ENCODE measurements at places on chromosomes 7 and 10.

DNA sequence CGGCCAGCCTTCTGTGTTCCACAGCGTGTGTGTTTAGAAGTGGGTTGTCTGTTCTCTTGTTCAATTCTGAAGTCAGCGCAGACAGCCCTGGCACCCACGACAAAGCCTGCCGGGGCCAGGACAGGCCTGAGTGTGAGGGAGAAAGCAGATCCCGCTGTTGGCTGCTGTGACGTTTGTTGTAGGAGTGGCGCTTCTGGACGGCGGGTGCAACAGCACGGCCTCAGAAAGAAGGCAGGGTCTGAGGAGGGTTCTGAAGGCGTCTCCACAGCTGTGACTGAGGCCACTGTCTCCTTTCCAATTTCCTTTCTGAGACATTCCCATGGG, 76.2 kb downstream of the VIPR2 start:
- no peak for DNase-seq

DNA sequence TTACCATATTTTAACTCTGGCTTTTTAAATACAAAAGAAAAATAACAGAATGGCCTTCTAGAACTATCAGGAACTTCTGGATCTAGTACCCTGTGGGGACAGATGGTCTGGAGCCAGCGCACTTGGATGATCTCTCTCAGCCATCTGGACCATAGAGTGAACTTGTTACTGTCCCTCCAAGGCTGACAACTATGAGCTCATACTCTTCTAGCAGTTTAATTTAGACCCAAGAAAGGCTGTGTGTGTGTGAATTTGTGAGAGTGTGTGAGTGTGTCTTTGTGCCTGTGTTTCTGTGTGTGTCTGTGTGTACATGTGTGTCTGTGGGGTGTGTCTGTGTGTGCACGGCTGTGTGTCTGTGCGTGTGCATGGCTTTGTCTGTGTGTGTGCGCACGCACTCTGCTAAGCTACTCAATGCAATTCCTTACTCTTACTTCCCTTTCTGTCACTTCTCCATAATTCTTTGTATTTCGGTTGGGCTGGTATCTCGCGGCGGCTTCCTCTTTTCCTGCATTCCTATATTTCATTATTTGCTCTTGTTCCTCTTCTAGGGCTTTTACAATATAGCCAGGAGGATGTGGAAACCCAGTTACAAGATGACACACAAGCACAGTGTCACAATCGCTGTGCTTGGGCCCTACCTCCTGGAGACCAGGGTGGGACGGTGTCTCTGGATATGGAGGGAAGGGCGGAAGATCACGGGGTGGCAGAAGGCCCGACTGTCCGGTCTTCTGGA, 51.9 kb downstream of the IKZF1 start:
- no peak for DNase-seq

DNA sequence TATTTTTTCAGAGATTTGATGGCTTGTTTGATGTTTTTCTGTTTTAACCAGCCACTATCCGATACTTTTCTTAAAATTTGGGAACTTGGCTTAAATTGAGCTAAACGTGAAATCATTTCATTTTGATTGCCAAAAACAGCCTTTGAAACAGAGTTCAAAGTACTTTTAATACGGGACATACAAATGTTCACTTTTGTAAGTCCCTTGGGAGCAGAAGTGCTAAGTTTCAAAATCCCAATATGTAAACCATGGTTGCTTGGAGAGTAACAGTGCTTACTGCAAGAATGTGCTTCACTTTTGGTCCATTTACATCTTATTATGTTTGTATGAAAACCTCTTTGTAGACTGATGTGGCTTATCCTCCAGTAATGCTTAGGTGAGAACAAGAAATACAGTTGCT, 10.9 kb downstream of the PNPLA8 start:
- no peak for DNase-seq

DNA sequence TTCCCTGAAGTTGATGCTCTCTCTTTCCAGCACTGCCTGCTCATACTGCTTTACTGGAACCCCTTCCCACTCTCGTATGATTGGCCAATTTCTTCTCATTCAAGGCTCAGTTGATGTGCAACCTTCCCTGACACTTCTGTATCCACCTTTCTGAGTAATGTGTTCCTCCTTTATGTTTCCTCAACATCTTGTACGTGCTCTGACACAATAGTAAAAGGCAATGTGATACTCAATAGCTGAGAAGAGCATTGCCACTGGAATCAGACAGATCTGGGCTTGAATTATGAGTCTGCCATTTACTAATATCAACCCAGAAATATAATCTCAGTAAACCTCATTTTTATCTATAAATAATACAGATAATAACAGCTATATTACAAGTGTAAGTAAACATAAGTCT, 34.7 kb downstream of the ARL4A start:
- no peak for DNase-seq

DNA sequence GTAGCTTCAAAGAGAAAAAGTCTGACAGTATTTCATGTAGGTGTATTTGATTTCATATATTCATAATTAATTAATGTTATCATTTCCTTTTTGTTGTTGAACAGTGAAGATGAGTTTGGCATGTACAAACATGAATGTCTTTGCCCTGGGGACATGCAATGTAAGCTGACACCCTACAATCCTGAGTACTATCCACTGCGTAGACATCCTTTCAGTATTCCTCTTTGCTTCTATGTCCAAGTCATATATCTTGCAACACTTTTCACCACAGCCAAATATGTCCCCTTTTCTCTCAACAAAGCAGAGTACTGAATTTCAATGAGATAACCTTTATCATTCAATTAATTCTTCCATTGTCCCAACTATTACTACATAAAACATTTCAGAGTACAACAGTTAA, 93.6 kb downstream of the GPR37 start:
- DNase-seq, result no peak

- no peak for DNase-seq
These were observed 18.2 kb downstream of the DNAJC12 start for GRCh38 chr10:67819768-67820204.

GRCh38 chr7:111308691-111309090, 217.8 kb downstream of the LRRN3 start:
- no peak for DNase-seq

DNA sequence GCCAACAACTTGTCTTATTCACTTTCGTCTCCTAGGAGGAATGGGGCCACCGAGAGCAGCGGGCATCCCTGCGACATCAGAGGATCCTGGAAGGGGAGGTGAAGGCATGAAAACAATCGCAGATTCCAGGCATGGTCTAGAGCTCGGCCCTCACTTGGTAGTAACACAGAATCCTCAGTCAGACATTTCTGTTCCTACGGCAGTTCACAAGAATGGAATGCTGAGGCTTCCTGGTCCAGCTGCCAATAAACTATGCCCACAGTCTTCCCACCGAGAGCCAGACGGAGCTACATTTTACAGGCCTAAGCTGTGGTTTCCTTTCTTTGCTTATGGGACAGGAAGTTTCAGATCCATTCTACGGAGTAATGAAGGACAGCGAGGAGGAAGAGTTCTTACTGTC, 75.8 kb downstream of the OR13A1 start:
- no peak for DNase-seq

- no peak for DNase-seq
These were observed 121.6 kb upstream of the TBX20 start for GRCh38 chr7:35375516-35375915.

DNA sequence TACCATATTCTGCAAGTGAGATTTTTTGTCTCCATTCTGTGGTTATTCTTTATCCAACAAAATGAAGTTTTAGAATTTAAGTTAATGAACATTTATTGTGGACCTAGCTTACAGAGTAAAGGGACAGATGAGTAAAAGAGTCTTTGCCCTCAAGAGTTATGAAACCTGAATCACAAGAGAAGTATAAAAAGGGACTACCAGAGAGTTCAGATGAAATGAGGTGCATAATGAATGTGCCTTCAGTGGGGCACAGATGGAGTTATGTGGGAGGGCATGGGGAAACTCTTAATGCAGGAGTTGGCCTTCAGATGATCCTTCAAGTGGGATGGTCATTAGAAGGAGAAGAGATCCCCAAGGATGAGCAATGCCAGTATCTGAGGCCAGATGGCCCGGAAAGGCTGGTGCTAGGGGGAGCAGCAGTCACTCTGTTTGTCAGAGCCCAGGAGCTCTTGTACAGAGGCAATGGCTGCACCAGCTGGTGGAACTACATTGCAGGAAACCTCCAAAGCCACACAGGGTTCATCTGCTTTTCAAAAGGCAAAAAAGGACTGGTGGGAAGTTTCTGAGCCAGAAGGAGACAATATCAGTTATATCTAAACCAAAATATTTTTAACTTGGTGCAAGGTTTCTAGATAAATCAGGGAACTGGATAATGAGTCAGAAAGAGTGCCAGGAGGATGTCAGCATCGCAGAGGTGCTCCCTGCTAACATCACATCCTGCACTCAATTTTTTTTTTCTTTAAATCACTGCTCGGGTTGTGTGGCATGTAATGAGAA, 162.0 kb downstream of the KLF6 start:
- no peak for DNase-seq

- peak; percentile 43 for DNase-seq
These were observed 13.1 kb upstream of the ARPC1A start for GRCh38 chr7:99312316-99313203.

DNA sequence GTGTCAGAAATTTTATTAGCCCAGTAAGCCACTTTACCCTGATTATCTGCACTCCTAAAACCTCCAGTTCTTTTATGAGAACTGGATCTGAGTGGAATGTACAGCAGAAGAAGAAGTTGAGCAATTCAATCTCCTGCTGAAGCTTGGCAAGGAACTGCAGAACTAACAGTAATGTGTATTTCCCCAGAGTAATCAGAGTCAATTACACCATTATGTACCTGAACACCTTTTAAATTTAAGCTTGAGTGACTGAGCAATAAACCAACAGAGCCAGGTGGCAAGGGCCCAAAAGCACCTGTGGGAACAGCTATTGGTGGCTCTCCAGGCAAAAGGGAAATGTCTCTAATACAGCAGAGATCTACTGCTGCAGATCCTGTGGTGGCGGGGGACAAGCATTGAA, 40.1 kb upstream of the AKR1C2 start:
- peak; percentile 24 for DNase-seq

- no peak for DNase-seq
These were observed 56.2 kb upstream of the OPN4 start for GRCh38 chr10:86598151-86598550.

DNA sequence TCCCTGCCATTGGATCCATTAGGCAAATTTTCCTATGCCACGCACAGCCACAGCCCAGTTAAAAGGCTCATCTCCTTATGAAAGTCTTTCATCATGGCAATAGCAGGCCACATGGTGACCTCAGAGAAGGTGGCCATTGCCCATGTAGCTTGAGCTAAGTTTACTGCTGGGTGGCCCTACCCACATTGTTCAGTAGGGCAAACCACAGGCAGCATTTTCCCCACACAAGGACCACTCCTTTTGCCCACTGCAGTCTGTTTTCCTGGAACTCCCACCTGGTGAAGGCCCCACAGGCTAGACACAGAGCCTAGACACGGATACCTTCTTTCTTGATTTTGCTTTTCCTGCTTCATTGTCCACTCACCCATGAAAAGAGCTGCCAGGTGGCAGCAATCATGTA, 101.5 kb upstream of the NPVF start:
- DNase-seq, result no peak

- DNase-seq, result peak; percentile 34
These were observed 39.9 kb downstream of the TOMM7 start for GRCh38 chr7:22782616-22783232.

- DNase-seq, result no peak
These were observed 194.9 kb downstream of the REEP3 start for GRCh38 chr10:63716016-63716580.

DNA sequence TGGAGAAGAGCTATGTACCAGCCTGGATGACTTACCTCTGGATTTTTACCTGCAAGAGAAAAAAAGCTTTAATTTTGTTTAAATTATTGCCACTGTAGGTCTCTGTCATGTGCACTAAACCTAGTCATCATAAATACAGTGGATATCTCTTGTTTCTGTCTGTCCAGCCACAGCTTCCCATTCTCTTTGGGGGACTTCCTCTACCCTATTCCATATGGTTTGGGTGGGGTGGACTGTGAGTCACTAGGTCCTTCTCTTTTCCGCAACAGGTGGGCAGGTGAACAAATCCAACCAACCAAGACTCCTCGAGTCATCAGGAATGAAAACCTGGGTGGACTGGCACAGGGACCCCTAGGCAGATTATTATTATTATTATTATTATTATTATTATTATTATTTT, 87.3 kb upstream of the CYTH3 start:
- no peak for DNase-seq

- no peak for DNase-seq
These were observed 17.7 kb upstream of the SEPHS1 start for GRCh38 chr10:13365831-13366230.

DNA sequence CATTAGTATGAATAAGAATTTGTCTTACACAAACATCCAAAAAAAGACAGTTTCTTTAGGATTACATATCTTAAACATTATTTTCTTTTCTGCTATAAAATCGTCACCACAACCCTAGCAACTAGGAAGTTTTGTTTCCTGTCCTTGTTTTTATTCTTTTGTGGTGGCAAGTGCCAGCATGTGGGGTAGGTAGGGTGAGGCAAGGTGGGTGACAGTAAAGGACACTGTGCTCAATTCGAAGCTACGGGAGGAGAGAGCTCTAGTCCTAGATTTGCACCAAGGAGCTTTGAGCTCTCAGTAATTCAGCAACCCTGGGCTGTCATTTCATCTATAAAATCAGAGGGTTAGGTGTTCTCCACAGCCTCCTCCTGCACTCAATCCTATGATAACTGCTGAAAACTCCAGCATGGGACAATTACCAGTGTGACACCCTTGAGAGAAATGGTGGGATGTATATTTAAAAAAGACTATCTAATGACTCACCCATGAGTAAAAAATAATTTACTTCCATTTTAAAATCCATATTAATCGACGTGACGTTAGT, 187.1 kb downstream of the FAM107B start:
- no peak for DNase-seq

DNA sequence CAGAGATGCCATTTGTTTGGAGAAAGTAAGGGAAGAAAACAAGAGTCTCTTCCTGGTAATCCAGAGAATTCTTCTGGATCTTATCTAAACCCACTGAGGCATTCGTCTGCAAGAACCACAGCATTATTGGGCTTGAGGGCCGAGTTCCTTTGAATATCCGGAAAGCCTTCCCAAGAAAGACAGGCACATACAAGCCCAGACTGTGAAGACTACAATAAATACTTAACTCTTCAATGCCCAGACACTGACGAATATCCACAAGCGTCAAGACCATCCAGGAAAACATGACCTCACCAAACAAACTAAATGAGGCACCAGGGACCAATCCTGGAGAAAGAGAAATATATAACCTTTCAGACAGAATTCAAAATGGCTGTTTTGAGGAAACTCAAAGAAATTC, 99.0 kb downstream of the RNF32 start:
- DNase-seq, result no peak

DNA sequence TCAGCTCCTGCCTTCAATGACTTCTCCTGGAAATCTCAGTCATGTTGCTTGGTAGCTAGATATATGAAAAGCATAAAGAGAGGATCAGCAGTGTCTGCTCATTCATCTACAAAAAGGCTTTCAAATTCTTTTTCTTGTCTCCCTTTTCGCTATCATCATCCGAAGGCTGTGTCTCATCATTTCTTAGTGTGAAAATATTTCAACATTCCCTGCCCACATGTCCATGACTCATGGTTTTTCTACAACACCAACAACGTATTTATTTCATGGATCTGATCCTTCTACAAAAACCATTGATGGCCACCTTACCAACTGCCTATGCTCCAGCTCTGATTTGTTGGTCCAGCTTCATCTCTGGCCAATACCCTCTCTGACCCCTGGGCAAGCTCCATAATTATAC, 472.5 kb upstream of the GHITM start:
- DNase-seq, result no peak

Data from NCI-H1092 (cell line).